ENCODE measurements at places on chromosomes 13 and 19.

DNA sequence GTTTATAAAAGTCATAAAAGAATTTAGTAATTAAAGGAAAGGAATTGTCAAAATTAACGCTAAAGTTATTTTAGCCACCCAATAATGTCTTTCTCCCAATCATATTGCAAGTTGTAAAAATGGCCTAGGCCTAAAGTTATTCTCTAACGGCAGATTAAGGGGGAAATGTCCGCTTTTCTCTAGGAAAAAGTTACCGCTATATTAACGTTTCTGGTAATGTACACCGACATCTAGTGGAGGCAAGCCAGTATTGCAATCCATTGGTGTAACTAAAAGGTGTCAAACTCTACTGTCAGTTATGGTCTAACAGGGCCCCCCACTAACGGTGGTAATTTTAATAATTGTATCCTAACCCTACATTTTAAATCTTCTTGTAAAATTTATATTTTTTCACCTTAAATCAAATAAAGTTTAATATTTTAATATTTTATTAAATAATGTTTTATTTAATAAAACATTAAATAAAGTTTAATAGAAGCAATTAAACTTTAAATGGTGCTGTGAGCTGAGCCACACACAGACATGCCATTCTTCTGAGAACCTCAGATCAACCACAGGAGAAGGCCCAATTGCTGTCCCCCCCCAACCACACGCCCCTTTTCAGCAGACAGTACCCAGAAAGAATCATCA lies 35.9 kb upstream of the ZSCAN5A start:
- peak; percentile 36 for DNase-seq

DNA sequence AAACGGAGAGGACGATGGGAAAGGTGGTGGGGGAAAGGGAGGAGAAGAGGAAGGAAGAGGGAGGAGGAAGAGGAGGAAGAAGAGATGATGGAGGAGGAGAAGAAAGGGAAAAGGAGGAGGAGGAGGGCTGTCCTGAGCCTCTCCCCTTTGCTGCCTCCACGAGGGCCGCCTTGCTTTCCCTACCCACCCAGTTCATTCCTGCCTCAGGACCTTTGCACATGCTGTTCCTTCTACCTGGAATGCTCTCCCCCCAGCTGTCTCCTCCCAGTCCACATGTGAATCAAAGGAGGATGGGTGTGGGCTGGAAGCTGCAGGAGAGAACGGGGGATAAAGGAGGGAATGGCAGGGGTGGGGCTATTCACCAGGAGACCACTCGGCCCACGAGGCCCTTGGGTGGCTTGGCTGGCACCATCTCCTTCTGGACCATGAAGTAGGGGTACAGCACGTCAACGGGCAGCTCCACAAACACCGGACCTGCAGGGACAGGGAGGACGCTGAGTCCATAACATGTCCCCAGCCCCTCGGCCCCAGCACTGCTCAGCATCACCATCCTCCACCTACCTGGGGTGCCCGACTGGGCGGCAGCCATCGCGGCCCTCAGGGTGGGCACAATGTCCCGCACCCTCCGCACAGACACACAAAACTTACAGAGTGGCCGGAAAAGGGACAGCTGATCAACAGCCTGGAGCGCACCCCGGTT lies 15.3 kb downstream of the SYDE1 start:
- DNase-seq, result no peak

DNA sequence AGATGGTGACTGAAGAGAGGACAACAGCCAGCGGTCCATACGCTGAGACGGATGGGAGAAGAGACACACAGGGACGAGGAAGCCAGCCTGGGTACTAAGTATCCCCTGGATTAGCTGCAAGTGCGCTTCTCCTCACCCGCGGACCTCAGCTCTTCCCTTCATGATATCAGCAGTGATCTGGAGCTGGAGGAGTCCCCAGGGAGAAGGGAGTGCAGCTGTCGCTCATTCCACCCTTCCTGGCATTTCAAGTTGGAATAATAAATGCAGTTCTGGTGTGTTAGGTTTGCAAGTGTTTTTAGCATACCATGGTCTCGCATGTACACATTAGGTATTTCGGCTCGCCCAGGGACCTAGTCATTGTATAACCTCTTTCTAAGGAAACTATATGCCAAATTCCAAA lies 88.5 kb upstream of the C1QTNF9B start:
- no peak for DNase-seq

- no peak for DNase-seq
Observed at GRCh38 chr13:106494936-106495335, 40.5 kb downstream of the EFNB2 start.

DNA sequence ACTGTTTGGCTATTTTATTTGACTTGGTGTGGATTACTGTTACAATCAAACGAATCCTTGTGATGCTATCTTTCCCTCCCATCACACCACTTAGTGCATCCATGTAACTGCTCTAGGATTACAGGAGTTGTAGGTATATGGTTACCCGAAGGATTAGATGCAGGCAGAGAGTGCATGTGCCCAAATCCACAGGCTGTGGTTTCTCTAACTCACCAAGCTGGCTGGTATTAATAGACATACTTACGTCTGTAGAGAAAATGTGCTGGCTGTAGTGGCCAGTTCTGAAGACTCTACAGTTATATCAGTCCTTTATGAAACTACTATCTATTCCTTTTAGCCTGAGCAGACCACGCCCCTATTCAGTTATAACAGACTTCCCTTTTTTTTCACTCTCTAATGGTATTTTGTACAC lies 1.1 kb upstream of the HMGB1 start:
- DNase-seq, result no peak

DNA sequence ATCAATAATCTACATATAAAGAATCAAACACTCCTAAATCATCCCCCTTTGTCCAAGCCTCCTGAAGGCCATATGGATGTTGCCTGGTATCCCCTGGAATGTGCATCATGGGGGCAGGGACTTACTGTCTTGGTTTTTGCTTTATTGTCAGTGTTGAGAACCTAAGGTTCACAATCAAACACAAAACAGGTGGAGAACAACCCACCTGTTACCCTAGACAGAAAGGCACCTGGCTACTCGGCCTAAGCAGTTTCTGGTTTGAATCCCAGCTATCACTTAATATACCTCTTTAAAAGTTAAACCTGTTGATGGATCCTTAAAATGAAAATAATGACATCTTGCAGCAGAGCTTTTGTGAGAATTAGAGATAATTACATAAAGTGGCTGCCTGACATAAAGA lies 68.9 kb downstream of the DCLK1 start:
- no peak for DNase-seq

GRCh38 chr13:80931118-80931517 lies 590.2 kb upstream of the SPRY2 start:
- DNase-seq, result peak; percentile 17

GRCh38 chr19:36265064-36265463 lies 50.2 kb downstream of the ZNF146 start:
- DNase-seq, result no peak

- DNase-seq, result no peak
Observed at GRCh38 chr19:41299046-41299754, 10.8 kb upstream of the CCDC97 start.

- no peak for DNase-seq
Observed at GRCh38 chr13:100887729-100888151, 213.1 kb upstream of the TMTC4 start.

DNA sequence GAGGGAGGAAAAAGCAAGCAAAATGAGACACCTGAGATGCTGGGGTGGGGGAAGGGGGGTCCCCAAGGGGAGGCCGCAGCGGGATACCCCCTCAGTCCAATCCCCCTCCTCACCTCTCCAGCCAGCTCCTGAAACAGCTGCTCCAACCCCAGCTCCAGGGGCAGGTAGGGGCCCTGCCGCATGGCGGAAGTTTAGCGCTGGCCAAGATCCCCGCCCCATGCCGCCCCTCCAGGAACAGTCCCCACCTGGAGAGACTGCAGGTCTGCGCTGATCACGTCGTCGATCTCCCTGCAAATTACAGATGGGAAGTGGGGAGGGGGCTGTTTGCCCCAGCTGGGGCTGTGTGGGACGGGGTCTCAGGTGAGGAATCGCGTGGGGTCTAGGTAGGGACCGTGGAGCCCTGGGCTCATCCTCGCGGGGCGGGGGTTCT lies 9.0 kb downstream of the CAPN12 start:
- DNase-seq, result no peak

GRCh38 chr13:66992183-66992582 lies 238.0 kb downstream of the PCDH9 start:
- DNase-seq, result no peak

GRCh38 chr19:41235480-41235879 lies 16.5 kb downstream of the AXL start:
- no peak for DNase-seq

GRCh38 chr19:50266041-50266440 lies 62.6 kb downstream of the MYH14 start:
- DNase-seq, result no peak

GRCh38 chr13:34750078-34750931 lies 191.8 kb upstream of the NBEA start:
- no peak for DNase-seq

DNA sequence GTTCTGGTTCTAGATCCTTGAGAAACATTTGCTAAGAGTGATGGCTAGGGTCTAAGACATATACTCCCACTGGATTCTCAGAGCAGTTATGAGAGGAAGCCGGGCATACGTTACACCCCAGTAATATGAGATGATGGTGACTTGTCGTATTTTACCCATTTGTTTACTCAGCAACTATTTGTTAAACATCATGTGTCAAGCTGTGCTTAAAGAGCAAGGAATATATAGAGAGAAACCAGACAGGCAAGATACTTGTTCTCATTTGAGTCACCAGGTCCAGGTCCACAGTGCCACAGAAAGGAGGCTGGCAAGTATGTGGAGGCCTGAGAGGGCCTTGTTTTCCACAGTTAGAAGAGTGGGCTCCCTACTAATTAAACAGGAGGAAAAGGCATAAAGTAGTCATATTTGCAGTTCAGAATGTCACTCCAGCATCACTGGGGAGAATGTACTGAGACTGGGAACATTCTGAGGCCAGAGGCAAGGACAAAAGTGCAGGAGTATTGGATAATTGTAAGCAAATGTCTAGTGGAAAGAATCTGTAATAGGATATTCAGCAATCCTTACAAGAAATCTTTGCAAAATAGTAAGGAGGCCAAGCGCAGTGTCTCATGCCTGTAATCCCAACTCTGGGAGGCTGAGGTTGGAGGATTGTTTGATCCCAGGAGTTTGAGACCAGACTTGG lies 142.2 kb downstream of the IRS2 start:
- no peak for DNase-seq

GRCh38 chr13:24746618-24747247 lies 17.2 kb upstream of the RNF17 start:
- DNase-seq, result no peak

DNA sequence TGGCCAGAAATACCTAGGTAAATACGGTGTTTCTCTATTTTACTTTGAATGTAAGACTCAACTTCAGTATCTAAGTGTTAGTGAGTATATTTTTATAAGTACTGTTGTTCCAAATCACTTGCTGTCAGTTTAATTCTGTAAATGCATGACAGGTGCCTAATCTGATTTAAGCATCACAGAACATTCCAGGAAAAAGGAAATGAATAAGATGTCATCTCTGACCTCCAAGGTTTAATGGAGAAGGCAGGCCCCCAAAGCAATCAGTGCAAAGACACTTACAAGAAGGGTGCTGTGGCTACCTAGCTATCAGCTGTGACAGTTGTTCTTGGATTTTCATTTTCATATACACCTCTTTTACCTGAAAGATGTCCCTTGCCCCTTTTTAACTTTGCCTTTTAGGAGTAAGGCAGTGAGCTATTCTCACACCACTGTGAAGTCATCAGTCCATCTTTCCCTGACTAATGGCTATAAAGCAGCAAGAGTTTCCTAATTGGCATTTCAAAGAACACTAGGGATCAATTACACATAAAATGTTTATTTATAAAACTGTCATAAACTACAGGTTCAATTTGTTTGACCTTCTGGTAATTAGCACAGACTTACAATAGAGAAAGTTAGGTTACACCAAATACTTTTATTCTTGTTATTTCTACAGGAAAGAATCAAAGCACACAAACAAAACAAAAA lies 427.6 kb downstream of the SPRY2 start:
- DNase-seq, result no peak

DNA sequence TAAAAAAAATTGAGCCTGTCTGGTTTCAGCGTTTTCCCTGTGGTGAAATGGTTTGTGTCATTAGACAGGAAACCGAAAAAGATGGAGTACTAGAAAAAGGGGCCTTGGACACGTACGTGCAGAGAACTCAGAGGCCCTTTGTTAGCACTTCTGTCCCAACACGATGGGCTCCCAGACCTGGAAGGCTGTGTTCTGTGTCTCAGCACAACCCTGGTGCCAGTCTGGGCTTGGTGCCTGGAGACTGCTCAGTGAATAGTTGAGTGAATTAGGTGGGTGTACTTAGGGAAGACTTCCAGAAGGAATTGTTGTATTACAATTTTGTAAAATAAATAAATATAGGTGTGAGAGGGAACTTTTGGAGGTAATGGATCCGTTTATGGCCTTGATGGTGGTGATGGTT lies 8.7 kb downstream of the ZNF71 start:
- DNase-seq, result no peak

- no peak for DNase-seq
Observed at GRCh38 chr19:33910922-33911321, 114.3 kb downstream of the KCTD15 start.

- no peak for DNase-seq
Observed at GRCh38 chr13:72804301-72804700, 22.4 kb downstream of the PIBF1 start.

GRCh38 chr13:83995930-83996329 lies 113.7 kb upstream of the SLITRK1 start:
- no peak for DNase-seq

DNA sequence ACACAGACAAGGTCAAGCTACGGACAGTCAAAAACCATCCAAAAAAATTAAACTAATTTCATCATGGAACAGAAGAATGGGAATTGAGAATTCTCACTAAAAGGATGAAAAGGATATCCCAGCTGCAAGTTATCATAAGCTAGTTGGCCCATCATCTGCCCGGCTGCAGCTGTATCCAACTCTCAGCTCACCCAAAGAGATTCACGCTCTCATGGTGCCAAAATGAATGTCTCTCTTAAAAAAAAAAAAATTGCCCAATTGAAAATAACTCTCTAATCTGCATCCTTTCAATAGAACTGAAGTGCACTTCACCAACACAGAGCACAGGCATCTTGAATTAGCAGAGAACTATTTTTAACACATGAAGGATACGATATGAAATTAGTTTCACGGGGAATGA lies 20.0 kb downstream of the ENOX1 start:
- DNase-seq, result no peak

DNA sequence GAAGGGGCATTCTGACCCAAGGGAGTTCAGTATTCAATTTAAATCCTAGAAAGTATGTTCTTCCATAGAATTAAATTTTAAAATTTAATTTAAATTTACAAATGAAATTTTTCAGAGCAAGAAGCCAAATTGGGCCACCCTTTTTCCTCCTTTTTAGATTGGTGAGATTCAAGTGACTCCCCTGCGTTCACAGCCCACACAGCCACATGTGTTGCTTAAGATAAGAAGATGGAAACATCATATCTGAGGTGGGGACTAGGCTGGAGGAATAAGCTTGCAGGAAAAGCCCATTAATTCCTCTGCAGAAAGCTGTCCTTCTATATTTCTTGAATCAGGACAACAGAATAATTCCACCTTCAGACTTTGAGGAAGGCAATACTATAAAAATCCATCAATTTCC lies 392.7 kb upstream of the ZNF507 start:
- no peak for DNase-seq

Data from NCI-H226 (cell line).